ENCODE measurements at places on chromosomes 2 and 18.
A peak's percentile ranks its signal among the peaks of the same experiment; 100 is the strongest.

- no peak for DNase-seq
Measured at GRCh38 chr2:102245266-102246151, 58.7 kb downstream of the IL1RL2 start.

DNA sequence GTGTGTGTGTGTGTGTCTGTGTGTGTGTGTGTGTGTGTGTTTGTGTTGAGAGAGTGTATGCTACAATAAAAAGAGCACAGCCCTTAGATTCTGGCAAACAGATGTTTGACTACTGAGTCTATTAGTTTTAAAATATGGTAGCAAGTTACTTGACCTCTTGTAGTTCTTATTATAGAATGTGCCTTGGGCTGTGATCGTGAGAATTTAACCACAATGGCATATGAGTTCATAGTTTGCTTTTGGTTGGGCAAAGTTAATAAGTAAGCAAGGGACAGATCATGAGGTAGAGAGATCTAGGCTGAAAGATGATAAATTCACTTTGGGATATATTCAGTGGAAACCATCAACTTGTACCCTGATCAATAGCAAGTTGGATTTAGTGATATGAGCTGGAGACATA, 334.3 kb upstream of the VWC2L start:
- DNase-seq, result no peak

- DNase-seq, result no peak
Measured at GRCh38 chr18:13608791-13609532, 117.4 kb downstream of the FAM210A start.

- DNase-seq, result no peak
Measured at GRCh38 chr2:169366066-169366465, 3.7 kb upstream of the LRP2 start.

DNA sequence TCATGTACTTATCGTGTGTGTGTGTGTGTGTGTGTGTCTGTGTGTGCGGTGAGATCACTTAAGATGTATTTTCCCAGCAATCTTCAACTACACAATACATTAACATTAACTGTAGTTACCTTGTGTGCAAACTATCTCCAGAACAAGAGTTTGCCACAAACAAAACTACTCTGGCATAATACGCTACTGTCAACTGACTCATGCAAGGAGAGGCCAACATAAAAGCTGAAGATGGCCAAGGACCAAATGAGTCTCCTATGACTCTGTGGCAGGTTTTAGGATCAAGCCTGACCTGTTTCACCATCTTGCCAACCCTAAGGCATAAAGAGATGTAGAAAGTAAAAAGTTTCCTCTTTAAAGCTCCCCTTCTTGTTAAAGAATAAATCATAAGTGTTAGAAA, 20.1 kb downstream of the CYB5A start:
- no peak for DNase-seq

DNA sequence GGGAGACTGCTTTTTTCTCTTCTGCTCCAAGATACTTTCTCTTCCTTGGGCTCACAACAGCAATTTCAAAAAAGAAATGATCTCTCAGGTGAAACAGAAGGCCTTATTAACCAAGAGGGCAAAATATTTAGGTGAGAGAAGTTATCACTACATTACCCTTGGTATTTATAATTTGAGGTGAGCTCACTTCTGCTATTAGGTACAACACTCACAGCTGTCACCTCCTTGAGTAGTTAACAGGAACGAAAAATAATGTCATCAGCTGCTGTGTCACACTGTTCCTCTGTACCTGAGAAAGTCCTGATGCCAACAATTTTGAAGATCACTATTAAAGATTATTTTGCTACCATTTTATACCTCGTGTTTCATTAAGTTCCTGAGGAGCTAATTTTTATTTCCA, 205.0 kb downstream of the DLGAP1 start:
- DNase-seq, result no peak

GRCh38 chr2:176826356-176826755, 386.2 kb upstream of the HNRNPA3 start:
- no peak for DNase-seq

- DNase-seq, result no peak
Measured at GRCh38 chr2:220209093-220209492, 581.7 kb downstream of the SLC4A3 start.

- no peak for DNase-seq
Measured at GRCh38 chr2:174335988-174336500, 1.3 kb downstream of the SP9 start.

DNA sequence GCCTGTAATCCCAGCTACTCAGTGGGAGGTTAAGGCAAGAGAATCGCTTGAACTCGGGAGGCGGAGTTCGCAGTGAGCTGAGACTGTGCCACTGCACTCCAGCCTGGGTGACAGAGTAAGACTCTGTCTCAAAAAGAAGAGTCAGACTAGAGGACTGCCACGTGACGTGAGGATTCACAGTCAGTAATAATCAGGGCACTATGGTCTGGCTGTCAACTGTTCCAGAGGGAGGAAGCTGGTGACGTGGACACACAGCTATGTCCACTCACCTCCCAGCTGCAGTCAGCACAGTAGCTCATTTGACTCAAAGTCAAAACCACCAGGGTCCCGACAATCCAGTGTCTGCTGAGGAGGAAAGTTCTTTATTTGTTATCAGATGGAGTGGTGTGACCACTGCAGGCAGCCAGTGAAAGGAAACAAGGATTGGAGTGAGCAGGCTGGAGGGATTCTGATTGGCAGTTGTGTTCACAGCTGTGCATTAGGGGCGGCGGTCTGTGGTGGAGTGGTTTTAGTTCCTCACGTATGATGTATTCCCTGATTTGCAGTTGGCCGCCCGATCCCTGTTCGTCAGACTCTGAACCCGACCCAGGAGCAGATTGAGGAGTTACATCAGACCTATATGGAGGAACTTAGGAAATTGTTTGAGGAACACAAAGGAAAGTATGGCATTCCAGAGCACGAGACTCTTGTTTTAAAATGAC, 37.9 kb downstream of the MOGAT1 start:
- peak; percentile 16 for DNase-seq

DNA sequence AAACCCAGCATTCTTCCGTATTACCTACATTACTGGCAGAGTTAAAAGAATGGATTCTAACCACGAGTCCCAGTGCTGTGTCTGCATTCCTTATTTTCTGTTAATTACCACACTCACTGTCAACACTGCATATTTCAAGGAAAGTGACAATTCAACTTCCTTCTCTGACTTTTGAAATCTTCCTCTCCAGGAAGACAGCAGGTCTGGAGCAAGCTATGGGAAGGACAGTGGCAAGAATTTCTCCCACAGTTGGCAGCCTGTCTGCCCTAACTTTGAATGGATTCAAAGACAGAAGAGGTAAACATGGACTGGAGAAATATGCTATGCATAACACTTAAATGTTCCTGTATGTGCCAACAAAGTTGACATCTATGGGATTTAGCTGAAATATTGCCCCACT, 700.5 kb upstream of the CHAC2 start:
- DNase-seq, result no peak

DNA sequence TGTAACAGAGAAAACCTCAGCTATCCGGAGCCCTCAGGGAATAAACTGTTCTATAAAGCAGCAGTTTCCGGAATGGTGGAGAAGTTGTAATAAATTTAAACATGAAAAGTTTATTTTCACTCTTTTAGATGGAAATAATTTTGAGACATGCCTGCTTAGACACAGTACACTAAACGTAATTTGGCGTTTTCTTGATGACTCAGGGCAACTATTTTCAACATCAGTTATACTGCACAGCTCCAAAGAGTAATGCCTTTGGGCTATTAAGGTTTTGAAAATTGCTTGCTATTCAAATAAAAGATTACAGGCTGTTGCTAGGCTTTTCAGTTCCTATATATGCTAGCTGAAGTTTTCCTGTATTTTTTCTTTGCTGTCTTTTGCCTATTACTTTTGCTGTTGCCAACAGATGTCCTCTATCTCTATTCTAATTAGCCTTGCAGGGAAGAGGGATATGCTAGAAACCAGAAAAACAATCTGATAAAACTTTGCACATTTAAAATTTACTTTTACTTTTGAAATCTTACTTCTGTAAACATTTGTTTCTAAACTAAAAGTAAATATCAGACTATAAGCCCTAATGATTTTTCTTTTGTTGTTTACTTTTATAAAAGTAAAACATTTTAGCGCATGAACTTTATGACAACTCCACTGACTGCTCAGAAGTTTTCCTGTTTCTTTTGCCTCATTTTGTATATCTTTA, 113.4 kb upstream of the WDSUB1 start:
- DNase-seq, result no peak

DNA sequence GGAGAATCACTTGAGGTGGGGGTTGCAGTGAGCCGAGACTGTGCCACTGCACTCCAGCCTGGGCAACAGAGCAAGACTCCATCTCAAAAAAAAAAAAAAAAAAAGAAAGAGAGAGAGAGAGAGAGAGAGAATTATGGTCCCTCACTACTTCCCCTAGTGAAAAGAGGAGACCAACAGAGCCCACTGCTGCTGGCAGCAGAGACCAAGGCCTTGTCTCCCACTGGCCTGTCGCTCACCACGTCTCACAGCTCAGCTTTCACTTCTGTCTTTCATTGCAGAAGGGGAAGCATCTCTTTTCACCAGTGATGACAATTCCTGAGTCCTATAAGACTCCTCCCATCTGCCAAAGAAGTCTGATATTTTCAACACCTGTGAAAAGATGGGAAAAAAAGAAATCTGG, 81.3 kb downstream of the CLHC1 start:
- DNase-seq, result no peak

DNA sequence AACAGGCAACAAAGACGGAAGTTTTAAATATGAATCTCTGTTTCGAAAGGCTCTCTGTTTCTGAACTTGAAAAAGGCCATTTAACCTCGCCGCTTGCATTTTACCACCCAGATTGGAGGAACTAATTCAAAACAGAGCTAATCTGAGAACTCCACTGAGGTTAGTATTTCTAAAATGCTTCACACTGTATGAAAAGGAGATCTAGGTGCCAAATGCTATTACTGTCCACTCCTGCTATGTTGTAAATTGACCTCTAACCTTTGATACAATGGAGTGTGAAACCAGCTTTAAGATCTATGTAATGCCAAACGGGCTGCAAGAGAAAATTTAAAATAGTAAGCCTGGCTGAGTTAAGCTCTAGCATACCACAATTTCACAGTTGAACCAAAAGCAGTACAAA, 364.5 kb downstream of the IRS1 start:
- DNase-seq, result no peak

DNA sequence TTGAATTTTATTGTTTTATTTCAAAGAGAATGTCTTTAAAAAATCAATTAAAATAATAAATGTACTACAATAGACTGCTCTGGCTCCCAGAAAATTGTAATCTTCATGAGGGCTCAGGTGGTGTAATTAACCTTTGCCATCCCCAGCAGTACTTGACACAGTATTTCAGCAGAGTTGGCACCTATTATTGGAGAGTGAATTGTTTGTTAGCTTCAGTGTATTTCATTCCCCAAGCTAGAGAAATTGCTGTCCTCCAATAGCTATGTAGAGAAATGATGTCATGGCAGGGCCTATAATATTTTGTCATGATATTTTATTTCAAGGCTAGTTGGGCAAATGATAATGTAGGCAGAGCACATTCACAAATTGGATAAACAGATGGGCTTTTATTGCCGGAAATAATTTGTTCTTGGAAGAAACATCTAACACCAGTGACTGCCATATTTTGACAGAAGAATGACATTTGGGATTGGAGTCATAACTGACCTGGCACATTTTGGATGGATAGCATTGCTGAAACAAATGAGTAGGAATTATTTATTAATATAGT, 712.0 kb upstream of the NXPH2 start:
- DNase-seq, result no peak

GRCh38 chr2:168432565-168433186, 23.4 kb upstream of the CERS6 start:
- DNase-seq, result no peak

DNA sequence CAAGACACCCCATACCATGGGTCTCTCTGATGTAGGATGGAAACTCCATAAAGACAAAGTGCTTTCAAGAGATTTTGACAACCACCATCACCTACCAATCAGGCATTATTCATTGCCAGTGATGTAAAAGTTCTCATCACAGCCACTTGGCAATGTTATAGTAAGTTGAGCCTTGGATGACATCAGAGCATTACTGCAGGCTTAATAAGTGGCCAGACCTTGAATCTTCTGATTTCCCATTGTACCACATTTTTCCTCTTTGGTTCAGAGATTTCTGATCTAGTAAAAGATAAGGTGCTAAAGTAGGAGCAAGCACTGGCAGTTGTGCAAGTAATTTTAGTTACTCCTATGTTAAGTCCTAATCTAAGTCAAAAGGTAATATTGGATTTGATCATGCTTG, 36.5 kb downstream of the OSR1 start:
- no peak for DNase-seq

- no peak for DNase-seq
Measured at GRCh38 chr2:70397186-70397585, 95.3 kb upstream of the FAM136A start.

GRCh38 chr2:203690441-203691047, 15.9 kb upstream of the CD28 start:
- no peak for DNase-seq

DNA sequence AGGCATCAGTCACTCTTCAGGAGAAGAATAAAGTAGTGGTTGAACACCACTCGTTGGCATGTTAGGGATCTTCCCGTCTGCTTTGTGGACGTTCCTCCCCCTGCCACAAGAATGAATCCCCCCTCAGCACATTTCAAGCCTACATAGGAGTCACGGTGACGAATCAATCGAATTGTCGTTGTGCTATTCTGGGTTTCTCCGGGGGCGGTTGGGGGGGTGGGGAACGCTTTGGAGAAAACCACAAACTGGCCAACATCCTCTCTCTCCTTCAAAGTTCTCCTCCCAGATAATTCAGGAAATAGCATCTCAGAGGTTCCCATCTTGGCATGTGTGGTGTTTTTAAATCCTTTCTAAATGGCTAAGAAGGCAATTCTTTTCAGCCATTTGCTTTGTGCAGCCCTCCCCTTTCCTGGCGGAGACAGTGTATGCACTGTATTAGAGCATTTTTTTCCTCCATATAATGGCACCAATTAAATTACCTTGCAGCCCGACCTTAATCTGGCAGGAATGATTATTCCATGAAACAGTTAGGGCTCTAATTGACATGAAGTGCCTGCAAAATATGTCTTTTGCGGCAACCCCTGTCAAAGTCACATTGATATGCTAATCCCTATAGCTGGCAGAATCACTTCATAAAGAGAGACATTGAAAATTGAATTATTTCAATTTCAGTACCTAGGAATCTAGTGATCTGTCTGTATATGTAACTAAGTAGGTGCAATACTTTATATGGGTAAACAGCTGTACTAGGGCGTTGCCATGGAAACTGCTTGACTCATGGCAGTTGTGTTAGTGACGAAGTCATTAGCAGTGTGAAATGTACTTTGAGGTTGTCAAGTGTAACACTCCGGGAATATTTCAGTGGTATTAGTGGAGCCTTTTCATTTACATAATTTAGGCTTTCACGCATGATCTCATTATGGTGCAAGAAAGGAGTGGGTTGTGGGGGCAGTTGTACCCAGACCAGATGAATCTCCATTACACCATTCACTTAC, 323.4 kb upstream of the SLC14A2 start:
- DNase-seq, result no peak

GRCh38 chr2:68282811-68283418, 30.6 kb upstream of the PPP3R1 start:
- no peak for DNase-seq

- DNase-seq, result no peak
Measured at GRCh38 chr18:74683573-74683972, 85.9 kb downstream of the ZNF407 start.

GRCh38 chr2:106144621-106145331, 49.3 kb downstream of the UXS1 start:
- no peak for DNase-seq

- no peak for DNase-seq
Measured at GRCh38 chr2:44596537-44597320, 235.0 kb downstream of the CAMKMT start.

GRCh38 chr2:169036736-169037440, 5.8 kb upstream of the ABCB11 start:
- DNase-seq, result no peak
